Activated CD4-positive, alpha-beta memory T cell treated with anti-CD3 and anti-CD28 coated beads for 36 hours (primary cell): ENCODE measurements at places on chromosomes 16 and 17. TPM values are rescaled to one million over a fixed set of nuclear protein-coding genes. Genes with fewer than 3 reads are reported as not detected.
A peak's percentile ranks its signal among the peaks of the same experiment; 100 is the strongest.

FBXL16 gene
- 7.7 TPM for total RNA-seq

SERPINF2 gene
- not detected for total RNA-seq

PRCD gene
- not detected for total RNA-seq

ABCC3 gene
- not detected for total RNA-seq

SPATA22 gene
- not detected for total RNA-seq

TNFRSF13B gene
- total RNA-seq = not detected

GPR139 gene
- not detected for total RNA-seq

TBC1D3E gene
- not detected for total RNA-seq

KRTAP17-1 gene
- not detected for total RNA-seq

PRAC2 gene
- not detected for total RNA-seq

KRTAP9-4 gene
- not detected for total RNA-seq

SGSM2 gene
- 32.7 TPM for total RNA-seq

CHST4 gene
- not detected for total RNA-seq

TSNAXIP1 gene
- 0.81 TPM for total RNA-seq

UNC45B gene
- total RNA-seq = 0.05 TPM

DNA sequence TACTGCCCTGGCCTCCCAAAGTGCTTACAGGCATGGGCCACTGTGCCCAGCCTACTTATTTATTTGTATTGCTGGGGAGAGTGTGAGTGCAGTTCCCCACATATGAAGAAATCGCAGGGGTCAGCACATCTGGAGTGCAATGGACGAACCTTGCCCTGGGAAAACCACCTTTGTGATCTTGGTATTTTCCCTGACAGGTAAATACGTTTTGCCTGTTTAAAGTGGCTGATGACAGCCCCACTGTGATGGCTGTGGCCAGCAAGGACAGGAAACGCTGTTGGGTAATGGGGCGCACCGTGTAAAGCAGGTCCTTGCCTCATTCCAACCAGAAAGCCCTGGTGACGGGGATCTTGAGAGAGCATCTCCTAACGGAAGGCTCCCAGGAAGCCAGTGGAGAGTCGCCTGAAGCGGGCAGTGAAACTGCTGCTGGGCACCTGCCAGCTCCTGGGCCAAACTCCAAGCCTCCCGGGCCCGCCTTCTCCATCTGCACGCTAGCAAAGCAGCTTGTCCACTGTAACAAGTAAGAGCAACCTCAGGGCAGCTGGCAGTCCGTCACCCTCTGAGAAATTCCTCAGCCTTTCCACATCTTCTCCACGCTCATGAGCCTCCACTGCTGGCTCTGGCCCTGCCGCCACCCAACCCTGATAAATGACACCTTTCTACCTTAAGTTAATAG is 17.5 kb downstream of the EMC8 start:
- H3K36me3 ChIP-seq = peaks cover 37% of the 10 kb centered on the region
- H3K27ac ChIP-seq = no peak overlapping the region
- peaks cover 3% of the 10 kb centered on the region for H3K4me1 ChIP-seq
- no peaks in the 10 kb centered on the region for H3K27me3 ChIP-seq

GRCh38 chr17:61124562-61124961 is 275.1 kb upstream of the TBX2 start:
- H3K4me1 ChIP-seq = peaks cover 3% of the 10 kb centered on the region
- H3K4me3 ChIP-seq = no peak overlapping the region
- H3K36me3 ChIP-seq = no peaks in the 10 kb centered on the region
- H3K27ac ChIP-seq = no peak overlapping the region

DNA sequence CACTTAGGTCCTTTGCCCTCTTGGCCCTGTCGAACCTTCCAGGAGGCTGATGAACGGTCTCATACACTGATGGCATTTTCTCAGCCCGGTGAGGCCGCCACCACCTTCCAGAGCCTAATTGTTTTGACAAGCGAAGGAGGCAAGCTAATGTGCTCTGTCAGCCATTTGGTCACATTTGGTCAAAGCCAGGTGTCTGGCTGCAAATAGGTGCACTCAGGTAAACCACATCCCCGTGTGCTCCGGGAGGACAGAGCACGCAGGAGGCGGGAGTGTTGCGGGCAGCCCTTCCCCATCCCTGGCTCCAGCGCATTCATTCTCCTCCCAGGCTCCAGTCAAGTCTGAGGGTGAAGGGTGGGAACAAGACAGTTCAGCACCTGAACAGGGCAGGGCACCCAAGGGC is 240.1 kb downstream of the MSI2 start:
- H3K36me3 ChIP-seq = peaks cover 4% of the 10 kb centered on the region
- no peak for DNase-seq
- H3K4me1 ChIP-seq = peaks cover 34% of the 10 kb centered on the region
- H3K27ac ChIP-seq = no peak overlapping the region

- H3K4me3 ChIP-seq = no peak overlapping the region
- H3K36me3 ChIP-seq = no peaks in the 10 kb centered on the region
- DNase-seq = no peak
- peaks cover 3% of the 10 kb centered on the region for H3K4me1 ChIP-seq
- no peaks in the 10 kb centered on the region for H3K27me3 ChIP-seq
Observed at GRCh38 chr16:27600381-27600780, 50.4 kb downstream of the KATNIP start.

GRCh38 chr16:81219151-81219550 is 19.3 kb upstream of the BCO1 start:
- H3K27me3 ChIP-seq = peaks cover 1% of the 10 kb centered on the region
- DNase-seq = no peak
- no peaks in the 10 kb centered on the region for H3K4me1 ChIP-seq
- no peak overlapping the region for H3K27ac ChIP-seq

DNA sequence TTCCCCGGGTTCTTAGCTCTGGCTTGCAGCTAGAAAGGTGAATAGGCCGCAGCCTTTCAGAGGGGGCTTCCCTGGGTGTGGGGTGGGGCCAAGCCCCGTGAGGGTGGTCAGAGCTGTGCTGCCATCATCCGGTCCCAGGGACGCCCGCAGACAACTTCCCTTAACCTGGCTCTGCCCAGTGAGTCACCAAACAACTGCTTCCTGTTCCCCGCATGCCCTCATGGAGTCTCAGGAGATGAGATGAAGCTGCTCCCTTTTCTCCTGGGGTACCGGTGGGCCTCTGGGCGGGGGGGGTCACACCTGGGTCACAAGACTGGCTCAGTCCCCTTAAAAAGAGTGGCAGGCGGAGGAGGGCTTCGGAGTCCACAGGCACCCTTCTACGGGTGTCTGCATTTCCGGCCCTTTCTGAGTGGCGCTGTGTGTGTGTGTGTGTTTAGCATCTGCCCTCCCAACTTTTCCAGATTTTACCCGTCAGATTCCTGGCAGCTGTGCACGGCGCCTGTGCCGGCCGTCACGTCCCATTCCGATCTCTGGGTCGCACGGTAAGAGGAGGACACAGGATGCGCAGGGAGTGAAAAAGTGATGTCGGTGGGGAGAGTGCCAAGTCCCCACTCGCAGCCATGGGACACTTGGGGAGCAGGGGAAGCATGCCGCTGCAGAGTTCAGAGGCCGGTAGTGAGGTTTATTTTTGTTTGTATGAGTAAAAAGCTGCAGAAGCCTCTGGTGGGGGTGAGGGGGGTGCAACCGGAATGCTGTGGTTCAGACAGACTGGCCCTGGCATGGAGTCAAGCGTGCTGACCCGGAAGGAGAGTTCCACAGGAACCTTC is 16.8 kb downstream of the HIC1 start:
- no peak for DNase-seq
- peaks cover 49% of the 10 kb centered on the region for H3K4me1 ChIP-seq
- peaks cover 2% of the 10 kb centered on the region for H3K27me3 ChIP-seq
- peak overlapping the region; percentile 7 for H3K4me3 ChIP-seq

- peaks cover 7% of the 10 kb centered on the region for H3K27me3 ChIP-seq
- H3K27ac ChIP-seq = no peak overlapping the region
- no peak for DNase-seq
- no peaks in the 10 kb centered on the region for H3K36me3 ChIP-seq
Observed at GRCh38 chr17:78868391-78868790, 27.8 kb upstream of the USP36 start.

DNA sequence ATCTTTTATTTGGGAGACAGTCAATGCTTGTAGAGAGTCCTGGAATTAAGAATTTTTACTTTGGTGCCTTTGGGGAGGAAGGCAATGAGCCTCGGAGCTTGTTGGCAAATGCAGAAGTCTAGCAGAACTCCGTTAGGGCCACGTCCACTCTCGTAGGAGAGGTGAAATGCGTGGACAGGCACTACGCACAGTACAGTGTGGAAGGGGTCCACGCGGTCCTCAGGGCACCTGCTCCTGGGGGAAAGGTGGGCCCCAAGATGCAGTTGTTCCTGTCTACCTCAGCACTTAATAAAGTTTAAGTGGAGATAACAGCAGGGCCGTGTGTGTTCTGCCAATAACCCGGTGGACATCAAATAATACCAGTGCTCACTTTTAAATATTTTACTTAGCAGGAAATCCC is 1.8 kb downstream of the RAB11FIP3 start:
- H3K36me3 ChIP-seq = peaks cover 4% of the 10 kb centered on the region
- H3K27me3 ChIP-seq = no peaks in the 10 kb centered on the region
- H3K27ac ChIP-seq = no peak overlapping the region

- no peak overlapping the region for H3K4me3 ChIP-seq
- H3K27ac ChIP-seq = no peak overlapping the region
- H3K27me3 ChIP-seq = peaks cover 2% of the 10 kb centered on the region
Observed at GRCh38 chr16:86791287-86792035, 213.1 kb downstream of the FOXL1 start.

DNA sequence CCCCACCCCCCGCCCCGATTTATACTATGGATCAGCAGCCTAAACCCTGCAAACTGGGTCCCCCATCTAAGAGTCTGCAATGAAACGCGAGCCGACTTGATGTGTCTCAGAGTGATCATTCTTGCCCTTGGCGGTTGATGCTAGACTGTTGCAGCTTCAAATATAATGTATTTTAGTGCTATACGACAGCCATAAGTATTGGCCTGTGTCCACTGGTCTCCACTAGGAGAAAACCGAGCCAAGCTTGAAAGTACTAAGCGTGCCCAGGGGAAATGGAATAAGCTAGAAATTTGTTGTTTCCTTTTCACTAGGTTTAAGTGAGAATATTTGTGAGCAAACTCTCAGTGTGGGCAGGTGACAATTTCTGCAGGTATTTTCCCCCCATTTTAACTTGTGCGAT is 711.2 kb downstream of the MAF start:
- H3K36me3 ChIP-seq = peaks cover 9% of the 10 kb centered on the region
- peaks cover 66% of the 10 kb centered on the region for H3K4me1 ChIP-seq
- no peak overlapping the region for H3K4me3 ChIP-seq

DNA sequence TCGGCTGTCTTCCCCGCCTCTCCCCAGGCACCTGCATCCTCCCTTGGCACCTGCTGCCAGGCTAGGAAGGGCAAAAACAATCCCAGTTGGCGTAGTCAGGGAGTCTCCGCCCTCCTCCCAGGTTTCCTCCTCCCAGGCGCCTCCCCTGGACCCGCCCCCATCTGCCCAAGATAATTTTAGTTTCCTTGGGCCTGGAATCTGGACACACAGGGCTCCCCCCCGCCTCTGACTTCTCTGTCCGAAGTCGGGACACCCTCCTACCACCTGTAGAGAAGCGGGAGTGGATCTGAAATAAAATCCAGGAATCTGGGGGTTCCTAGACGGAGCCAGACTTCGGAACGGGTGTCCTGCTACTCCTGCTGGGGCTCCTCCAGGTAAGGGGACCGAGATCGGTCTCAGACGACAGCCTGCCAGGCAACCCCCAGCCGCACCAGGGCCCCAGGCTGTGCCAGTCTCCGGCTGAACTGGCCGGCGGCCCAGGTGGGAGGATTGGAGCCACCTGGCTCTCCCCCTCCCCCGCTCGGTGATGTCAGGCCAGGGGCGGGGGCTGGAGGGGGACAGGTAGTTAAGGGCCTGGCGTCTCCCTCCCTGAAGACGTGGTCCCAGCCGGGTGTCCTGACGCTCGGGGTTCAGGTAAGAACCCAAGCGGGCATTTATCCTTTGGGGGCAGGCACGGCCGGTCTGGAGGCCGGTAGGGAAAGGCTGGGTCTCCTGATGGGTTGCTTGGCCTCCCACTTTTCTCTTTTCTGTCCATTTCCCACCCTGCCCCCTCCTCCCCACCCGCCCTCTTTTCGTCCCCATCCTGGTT is at the start of gene GRB7:
Gene GRB7 (plus strand): TSS at position 179 of the 808 bp plus-strand sequence. CDS start 4,364 bp downstream, outside the sequence.
- H3K27ac ChIP-seq = no peak within 1 kb of the TSS
- peak within 1 kb of the TSS; percentile 61 for H3K4me3 ChIP-seq
- H3K4me1 ChIP-seq = peaks cover 14% of the 10 kb centered on the region
- no peak for DNase-seq
- no peaks in the 10 kb centered on the region for H3K36me3 ChIP-seq
- peaks cover 16% of the 10 kb centered on the region for H3K27me3 ChIP-seq

DNA sequence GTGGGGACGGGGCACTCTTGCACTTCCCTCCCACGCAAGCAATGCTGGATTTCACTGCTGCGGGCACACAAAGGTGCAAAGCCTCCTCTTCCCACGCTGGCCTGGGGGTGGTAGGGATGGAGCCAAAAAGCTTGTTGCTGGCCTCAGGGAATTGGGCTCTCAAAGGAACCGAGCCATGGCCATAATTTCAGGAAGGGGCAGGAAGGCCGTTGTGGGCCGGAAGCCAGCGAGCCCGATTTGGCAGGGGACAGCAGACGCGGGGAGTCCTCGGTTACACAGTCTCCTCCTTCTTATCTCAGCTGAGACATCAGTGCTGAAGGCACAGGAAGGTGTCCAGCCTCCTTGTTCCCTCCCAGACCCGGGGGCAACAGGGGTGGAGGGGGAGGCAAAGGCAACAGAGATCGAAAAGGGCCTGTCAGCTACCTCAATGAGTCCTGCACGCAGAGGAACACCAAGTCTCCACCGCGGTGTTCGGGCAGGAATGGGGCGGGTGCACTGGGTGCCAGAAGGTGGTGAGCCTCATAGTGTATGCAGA is 59.5 kb downstream of the SLFN11 start:
- H3K4me3 ChIP-seq = peak overlapping the region; percentile 82
- H3K4me1 ChIP-seq = peaks cover 28% of the 10 kb centered on the region
- H3K36me3 ChIP-seq = peaks cover 4% of the 10 kb centered on the region
- no peaks in the 10 kb centered on the region for H3K27me3 ChIP-seq
- no peak for DNase-seq
- peak overlapping the region; percentile 83 for H3K27ac ChIP-seq

DNA sequence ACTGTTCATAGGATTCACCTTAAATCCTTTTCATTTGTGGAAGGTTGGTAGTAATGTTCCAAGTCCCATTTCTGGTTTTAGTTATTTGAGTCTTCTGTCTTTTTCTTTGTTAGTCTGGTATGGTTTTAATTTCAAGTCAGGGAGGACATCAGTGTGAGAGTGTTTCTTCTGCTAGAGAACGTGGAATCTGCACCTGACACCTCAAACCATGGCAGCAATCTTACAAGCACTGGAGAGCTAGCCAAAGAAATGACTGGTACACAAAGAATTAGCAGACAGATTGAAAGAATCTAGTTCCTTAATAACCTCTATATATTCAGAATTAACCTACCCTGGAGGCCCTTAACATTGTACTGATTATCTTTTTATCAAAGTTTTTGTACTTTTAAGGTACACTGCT is 50.2 kb downstream of the CHCT1 start:
- H3K36me3 ChIP-seq = peaks cover 18% of the 10 kb centered on the region
- no peak overlapping the region for H3K4me3 ChIP-seq
- no peak for DNase-seq
- H3K27ac ChIP-seq = no peak overlapping the region
- H3K27me3 ChIP-seq = no peaks in the 10 kb centered on the region

DNA sequence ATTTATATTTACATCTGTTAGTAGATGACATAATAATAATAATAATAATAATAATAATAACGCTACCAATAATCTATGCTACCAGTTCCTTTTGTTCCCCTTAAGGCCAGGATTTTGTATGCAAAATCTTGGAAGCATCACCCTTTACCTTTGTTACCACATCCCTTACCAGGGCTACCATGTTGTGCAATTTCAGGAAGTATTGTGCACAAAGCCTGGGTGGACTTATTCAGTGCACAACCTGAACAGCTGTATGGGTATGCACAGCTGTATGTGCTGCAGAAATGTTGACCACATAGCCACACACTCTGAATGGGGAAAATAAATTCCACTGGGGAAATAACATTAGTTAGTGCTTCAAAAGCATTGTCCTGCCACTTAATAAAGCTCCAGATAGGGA is 19.9 kb upstream of the CALB2 start:
- no peak overlapping the region for H3K27ac ChIP-seq
- no peaks in the 10 kb centered on the region for H3K4me1 ChIP-seq
- DNase-seq = no peak
- H3K4me3 ChIP-seq = no peak overlapping the region
- H3K36me3 ChIP-seq = no peaks in the 10 kb centered on the region
